ENCODE measurements at places on chromosomes 13 and 19.

DNA sequence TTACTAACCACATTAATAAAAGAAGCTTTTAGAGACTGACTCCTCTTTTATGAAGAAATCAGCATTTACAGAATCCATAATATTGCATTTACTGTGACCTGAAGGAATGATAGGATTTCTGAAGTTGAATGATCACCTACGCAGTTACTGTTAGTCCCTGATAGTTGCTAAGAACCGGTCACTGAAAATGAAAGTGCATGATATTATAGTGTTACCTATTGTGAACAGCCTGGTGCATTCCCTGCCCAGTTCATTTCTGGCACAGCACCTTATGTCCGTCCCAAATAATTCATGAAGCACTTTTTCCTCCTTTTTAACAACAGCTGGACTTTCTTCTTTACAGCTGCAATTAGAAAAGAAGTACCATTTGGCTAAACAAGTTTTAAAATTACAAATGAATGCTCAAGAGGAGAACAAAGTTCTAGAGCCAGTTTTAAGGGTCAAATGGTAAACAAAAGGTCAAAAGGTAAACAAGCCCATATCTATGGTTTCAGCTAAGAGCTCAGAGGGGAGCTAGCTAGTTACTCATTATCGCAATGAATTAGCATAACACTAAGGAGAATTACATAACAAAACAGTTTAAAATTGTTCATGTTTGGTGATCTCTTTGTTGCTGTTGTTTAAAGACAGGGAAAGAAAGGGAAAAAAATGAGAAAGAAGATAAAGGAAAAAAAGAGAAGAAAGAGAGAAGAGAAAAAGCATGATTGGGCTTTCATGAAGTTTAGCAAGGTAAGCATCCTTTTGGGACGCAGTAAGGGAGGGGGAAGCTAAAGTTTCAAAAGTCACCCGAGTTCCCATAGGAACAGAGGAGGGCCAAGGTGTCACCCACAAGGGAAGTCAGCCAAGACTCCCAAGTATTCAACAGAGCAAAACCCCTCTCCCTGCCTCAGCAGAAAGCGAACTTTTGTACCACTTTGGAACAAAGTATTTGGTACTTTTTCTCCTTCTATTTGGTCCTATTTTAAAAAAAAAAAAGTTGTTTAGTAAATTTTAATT lies 50.2 kb downstream of the FLT3 start:
- DNase-seq: no peak

- no peak for DNase-seq
Observed at GRCh38 chr19:48342414-48342738, 17.0 kb downstream of the EMP3 start.

DNA sequence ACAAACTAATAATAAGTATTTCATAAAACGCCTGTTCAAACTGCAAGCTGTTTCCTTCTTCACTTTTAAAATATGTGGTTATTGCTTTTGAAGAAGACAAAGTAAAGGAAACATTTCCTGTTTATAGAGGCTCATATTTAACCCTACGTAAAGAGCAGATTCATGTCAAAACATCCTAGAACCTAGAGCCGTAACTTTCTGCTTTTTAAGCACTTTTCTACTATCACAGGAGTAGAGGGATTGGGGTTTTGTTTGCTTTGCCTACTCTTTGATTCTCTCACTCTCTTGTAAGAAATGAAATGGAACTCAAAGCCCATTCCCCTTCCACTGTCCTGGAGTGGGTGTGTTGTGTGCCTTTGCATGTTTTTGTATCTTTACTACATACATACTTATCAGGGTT lies 54.0 kb upstream of the GPR183 start:
- no peak for DNase-seq

- DNase-seq: no peak
Observed at GRCh38 chr13:112453207-112453829, 77.2 kb downstream of the SPACA7 start.

- no peak for DNase-seq
Observed at GRCh38 chr13:80473695-80474094, 132.8 kb upstream of the SPRY2 start.

- no peak for DNase-seq
Observed at GRCh38 chr13:95204231-95204765, 97.0 kb downstream of the ABCC4 start.

- peak; percentile 65 for DNase-seq
Observed at GRCh38 chr19:45523642-45524256, 16.5 kb downstream of the VASP start.

GRCh38 chr19:18298601-18299000 lies 17.2 kb upstream of the JUND start:
- no peak for DNase-seq

GRCh38 chr13:32969516-32969941 lies 46.7 kb upstream of the KL start:
- DNase-seq: no peak

- DNase-seq: peak; percentile 52
Observed at GRCh38 chr19:29724102-29724641, 9.1 kb upstream of the C19orf12 start.

DNA sequence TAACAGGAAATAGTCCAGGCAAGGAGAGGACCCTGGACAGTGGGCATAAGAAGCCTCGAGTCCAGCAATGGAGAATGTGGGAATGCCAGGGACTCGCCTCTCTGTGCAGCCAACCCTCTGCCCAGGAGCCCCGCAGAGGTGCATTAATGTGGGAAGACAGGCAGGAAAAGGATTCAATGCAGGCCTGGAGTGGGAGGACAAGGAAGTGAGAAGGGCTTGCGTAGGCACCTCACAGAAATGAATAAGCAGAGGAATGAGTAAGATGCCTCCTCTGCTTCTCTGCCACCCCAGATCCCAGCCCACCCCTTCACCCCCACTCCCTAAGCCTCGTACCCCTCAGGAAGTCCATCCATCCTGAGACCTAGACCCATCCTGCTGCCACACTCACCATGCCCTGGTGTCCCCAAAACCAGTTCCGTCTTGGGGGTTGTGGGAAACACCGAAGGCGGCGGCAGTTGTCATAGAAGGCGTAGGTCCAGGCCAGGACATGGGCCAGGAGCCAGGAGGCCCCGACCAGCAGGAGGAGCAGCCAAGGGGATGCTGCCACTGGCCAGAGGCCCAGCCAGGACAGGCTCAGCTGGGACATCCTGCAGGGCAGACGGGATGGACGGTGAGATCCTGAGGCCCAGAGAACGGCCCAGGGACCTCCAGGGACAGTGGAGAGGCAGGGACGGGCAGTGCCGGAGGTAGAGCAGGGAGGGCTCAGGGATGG lies 692 bp downstream of the CYP4F2 start:
- DNase-seq: no peak

GRCh38 chr13:43305416-43305815 lies 282.0 kb downstream of the DNAJC15 start:
- DNase-seq: no peak

DNA sequence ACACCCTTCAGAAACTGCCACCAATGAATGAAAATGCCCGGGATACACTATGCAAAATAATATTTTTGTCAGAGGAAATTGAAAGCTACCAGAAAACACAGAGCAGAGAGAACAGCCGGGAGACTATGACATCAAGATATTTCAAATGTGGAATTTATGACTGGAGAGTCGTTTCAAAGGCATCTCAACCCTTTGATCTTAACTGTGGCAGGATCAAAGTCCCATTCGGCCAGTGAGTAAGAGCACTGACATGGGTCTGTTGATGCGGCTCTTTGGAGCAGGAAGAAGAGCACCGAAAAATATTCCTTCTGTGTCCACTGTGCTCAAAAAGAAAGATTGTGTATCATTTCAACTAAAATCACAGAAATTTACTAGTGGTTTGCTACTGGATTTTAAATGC lies 201.9 kb downstream of the RFC3 start:
- no peak for DNase-seq

DNA sequence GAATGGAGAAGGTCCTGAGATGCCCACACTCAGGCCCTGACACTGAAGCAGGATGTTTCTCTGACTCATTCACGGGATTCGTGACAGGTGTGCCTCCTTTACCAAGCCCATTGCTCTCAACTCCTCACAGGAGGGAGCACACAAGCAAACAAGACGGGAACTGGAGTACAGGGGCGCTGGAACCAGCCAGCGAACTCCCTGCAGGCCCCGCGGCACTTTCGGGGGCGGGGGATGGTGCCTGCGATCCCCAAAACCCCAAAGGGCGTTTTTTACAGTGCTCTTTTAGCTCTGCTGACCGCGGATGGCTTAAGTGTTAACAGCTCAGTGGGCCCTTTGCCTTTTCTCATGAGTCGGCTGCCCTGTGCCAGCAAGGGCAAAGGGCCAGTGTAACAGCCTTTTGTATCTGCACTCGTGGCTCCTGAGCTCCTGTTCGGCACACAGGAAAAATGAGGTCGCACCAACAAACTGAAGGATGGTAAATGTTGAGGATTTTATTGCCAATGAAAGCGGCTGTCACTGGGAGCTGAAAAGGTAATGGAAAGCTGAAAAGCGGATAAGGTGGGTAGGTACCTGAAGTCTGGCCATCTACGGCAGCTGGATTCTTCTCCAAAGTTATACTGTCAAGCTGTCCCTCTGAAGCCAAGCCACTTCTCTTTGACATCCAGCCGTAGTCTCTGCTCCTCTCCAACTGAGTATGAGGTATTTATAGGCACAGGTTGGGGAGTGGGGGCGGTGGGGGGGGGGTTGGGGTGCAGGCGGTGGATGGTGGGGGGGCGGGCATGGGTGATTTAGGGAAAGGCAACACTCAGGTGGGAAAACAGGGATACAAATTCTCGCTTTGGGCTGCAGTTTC lies 65.0 kb upstream of the TRPC4 start:
- DNase-seq: no peak

- peak; percentile 25 for DNase-seq
Observed at GRCh38 chr13:40101708-40102359, 446.4 kb downstream of the COG6 start.

GRCh38 chr19:35549174-35549788 lies 3.9 kb downstream of the TMEM147 start:
- peak; percentile 40 for DNase-seq

DNA sequence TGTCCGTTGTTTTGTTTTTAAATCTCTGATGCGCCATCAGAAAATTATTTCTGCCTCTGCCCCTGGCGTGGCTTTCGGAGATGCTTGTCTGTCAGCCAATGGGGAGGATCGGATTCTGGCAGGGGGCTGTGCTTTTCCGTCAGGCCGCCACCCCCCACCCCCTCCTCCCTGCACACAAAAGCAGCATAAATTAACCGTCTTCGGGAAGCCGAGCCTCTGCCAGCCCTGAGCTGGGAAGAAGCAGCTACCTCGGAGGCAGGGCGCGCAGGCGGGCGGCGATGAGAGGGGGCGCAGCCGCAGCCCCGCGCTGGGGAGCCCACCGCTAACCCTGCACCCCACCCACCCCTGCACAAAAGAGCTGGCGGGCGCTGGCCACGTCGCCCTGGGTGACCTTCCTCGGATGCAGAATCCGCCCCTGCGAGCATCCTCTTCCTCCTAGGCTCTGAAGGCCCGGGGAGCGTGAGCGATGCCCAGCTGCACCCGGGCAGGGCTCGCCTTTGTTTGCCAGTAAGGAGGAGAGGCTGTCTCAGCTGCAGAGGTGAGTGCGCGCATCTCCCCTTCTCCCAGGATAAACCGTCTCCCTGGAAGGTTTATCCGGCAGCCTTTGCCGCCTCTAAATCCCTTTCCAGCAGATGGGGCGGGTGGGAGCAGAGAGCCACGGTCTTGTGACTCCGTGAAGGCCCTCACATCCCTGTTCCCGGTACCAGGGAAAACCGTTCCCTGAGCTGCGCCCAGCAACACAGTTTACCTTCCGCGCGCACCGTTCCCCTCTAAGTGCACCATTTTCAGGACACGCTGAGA lies at the start of gene ATCAY:
Gene ATCAY, plus strand, starts transcription at position 215 of the 801 bp plus-strand sequence. CDS start 5,083 bp downstream, outside the sequence.
- DNase-seq: no peak

- DNase-seq: no peak
Observed at GRCh38 chr13:88483202-88483601, 812.0 kb downstream of the SLITRK5 start.

GRCh38 chr19:18785179-18786124 lies 5.7 kb downstream of the COMP start:
- peak; percentile 73 for DNase-seq

- no peak for DNase-seq
Observed at GRCh38 chr13:85427416-85427815, 371.8 kb downstream of the SLITRK6 start.

DNA sequence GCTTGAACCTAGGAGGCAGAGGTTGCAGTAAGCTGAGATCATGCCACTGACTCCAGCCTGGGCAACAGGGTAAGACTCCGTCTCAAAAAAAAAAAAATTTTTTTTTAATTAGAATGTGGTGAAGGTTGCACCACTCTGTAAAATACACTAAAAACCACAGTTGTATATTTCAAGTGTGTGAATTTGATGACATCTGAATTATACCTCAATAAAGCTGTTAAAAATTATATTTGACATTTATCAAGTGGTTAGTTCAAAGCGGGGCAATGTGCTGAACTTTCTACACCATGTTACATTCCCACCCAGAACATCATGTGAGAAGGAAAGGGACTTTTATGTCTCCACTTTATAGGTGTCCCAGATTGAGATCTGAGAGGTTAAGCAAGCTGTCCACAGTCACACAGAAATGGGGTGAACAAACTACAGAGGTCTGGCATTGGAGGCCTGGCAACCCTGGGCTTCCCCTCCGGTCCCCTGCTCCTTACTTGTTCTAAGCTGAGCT lies 5.9 kb upstream of the S1PR5 start:
- no peak for DNase-seq

DNA sequence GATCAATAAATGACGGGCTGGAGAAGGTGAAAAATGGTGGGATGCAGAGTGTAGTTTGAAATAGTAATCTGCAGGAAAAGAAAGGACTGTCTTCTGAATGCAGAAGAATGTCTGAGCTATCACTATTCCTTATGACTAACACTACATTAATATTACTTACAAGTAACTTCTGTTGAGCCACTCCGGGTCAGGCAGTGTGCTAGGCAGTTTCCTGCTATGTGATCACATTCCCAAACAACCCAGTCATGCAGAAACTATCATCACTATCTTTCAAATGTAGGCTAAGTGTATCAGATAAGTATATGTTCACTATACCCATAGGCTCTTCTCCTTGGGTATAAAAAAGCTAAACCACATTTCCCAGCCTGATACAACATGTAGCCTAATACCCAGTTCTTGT lies 6.6 kb downstream of the ZNF599 start:
- DNase-seq: no peak

DNA sequence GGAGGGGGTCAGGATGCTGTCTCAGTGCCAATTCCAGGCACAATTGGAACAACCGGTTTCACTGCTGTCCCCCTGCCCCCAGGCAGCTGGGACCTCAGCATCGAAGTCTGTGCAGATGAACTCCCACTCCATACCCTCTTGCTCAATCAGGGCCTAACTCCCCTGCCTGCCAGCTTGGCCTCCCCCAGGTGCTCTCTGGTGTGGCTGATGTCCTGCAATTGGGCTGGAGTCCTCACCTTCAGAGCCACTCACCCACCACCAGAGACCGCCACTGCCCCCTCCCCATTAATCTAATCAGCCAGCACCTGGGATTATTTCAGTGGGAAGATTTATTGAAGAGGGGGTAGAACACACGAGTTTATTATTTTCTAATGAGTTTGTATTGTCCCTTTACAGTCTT lies 118.8 kb downstream of the MIPEP start:
- DNase-seq: no peak
